Prostate gland (tissue), 2 donors: ENCODE measurements at places on chromosomes 2 and 18. TPM values are rescaled to one million over a fixed set of nuclear protein-coding genes. Genes with fewer than 3 reads are reported as not detected.

Gene GAREM1
- 14.9 TPM for total RNA-seq

- no peaks in the 10 kb centered on the region for H3K36me3 ChIP-seq
- H3K4me3 ChIP-seq: no peak overlapping the region
- no peak for DNase-seq
- no peak overlapping the region for H3K27ac ChIP-seq
Observed at GRCh38 chr2:148533685-148534084, 110.9 kb upstream of the EPC2 start.

- no peak overlapping the region for H3K4me3 ChIP-seq
- peaks cover 9% of the 10 kb centered on the region for H3K36me3 ChIP-seq
- DNase-seq: no peak
- H3K27ac ChIP-seq: no peak overlapping the region
- no peaks in the 10 kb centered on the region for H3K4me1 ChIP-seq
Observed at GRCh38 chr2:15615301-15615920, 23.7 kb downstream of the DDX1 start.

Gene MSH2
- total RNA-seq: 14.0 TPM

GRCh38 chr2:148994341-148994740, 44.2 kb upstream of the LYPD6B start:
- DNase-seq: peak; percentile 33
- no peak overlapping the region for H3K27ac ChIP-seq

Gene CAVIN2
- 27.1 TPM for total RNA-seq

DNA sequence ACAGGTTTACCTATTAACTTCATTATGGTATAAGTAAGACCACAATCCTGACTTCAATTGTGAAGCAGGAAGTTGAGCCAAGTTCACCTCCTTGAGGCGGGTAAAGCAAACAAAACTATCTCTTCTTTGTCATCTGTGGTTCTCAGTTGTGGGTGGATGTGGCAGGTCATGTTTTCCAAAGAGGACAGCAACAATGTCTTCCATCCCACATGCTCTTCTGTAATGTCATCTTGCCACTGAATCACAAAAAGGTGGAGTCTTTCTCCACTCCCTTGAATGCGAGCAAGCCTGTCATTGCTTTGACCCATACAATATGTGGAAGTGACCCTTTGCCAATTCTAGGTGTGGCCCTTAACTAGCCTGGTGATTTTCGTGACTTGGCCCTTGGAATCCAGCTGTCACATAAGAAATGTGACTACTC, 98.7 kb downstream of the GRB14 start:
- H3K36me3 ChIP-seq: no peaks in the 10 kb centered on the region
- H3K27ac ChIP-seq: no peak overlapping the region
- DNase-seq: no peak
- no peaks in the 10 kb centered on the region for H3K27me3 ChIP-seq

DNA sequence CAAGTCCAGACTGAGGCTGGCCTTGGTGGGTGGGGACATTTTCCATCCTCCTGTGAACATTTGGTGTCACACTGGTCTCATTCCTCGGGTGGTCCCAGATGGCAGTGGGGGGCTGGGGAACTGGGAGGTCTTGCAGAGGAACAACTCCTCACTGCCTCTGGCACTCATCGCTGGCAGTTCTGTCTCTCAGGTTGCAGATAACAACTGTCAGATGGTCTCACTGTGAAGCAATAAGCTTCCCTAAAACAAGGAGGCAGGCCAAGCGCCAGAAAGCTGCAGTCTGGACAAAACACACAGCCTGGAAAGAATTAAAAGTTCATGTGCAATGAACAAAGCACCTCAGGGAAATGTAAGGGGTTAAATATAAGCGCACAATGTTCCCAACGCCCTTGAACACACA, 78.1 kb downstream of the IRS1 start:
- H3K27ac ChIP-seq: no peak overlapping the region
- H3K36me3 ChIP-seq: no peaks in the 10 kb centered on the region
- no peak for DNase-seq
- H3K4me1 ChIP-seq: no peaks in the 10 kb centered on the region

DNA sequence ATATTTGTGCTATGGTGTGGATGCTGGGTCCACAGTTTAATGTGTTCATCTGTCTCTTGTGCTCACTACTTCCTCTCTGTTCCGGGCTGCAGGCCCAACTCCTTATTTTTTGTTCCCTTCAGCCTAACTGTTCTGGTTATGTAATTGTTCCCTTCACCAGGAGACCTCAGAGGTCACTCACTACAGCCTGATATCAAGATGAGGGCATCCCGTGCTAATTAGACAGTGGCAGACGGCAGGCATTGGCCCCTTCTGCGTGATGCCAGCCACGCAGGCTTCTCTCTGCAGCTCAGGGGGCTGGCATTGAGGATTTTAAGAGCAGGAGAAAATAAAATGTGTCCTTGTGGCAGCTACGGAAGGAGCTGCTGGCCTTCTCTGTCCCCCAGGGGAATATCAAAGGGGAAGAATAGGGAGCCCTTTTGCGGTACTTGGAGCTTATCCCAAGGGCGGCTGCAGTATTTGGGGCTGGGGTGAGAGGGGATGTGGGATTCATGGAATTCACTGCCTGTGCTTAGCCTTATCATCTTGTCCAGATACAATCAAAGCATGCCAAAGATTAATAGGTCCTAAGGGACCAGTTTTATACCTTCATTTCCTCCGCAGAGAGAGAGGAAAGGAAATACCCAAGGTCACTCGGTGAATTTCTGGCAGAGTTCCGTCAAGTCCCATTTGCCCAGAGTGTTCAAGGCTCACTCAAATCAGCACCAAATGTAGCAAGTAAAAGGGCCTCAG, 53.3 kb upstream of the TRIB2 start:
- H3K27ac ChIP-seq: no peak overlapping the region
- H3K4me3 ChIP-seq: no peak overlapping the region
- H3K27me3 ChIP-seq: no peaks in the 10 kb centered on the region
- no peaks in the 10 kb centered on the region for H3K4me1 ChIP-seq
- no peak for DNase-seq
- no peaks in the 10 kb centered on the region for H3K36me3 ChIP-seq

DNA sequence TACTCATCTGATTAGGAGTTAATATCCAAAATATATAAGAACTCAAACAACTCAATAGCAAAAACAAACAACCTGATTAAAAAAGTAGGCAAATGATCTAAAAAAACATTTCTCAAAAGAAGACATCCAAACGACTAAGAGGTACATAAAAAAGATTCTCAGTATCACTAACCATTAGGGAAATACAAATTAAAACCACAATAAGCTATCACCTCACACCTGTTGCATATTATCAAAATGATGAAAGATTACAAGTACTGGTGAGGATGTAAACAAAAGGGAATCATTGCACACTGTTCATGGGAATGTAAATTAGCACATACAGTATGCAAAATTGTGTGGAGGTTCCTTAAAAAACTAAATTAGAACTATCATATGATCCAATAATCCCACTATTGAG, 865.5 kb downstream of the TMEM182 start:
- H3K36me3 ChIP-seq: no peaks in the 10 kb centered on the region
- DNase-seq: no peak
- H3K4me1 ChIP-seq: no peaks in the 10 kb centered on the region
- H3K27me3 ChIP-seq: no peaks in the 10 kb centered on the region
- no peak overlapping the region for H3K4me3 ChIP-seq

DNA sequence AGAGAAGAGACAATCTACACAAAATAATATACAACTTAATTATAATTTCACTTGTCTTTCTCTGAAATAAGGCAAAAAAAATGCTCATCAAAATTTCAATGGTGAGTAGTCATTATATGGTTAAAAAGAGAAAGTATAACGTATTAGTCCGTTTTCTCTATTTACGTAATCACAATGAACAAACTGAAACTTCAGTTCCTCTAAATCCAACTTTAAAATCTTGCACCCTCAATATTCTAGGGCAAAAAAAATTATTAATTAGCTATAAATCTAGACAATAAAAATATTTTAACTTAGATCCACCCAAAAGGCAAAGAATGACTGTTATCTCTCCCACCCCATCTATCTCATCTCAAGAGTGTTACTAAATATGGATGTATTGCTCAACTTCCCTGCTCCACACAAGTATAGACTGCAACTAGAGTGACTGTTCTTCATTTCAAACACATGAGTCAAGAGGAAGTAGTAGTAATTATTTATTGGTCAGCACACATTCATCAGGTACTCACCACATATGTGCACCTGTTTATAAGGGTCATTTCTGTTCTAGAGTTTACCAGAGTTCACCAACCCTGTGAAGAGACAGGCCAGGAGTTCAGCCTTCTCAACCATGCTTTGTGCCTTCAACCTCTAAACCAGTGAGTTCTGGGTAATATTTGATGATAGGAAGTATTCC, 36.4 kb downstream of the STK39 start:
- DNase-seq: peak; percentile 25
- H3K4me3 ChIP-seq: no peak overlapping the region
- peak overlapping the region; percentile 59 for H3K27ac ChIP-seq
- no peaks in the 10 kb centered on the region for H3K36me3 ChIP-seq
- no peaks in the 10 kb centered on the region for H3K27me3 ChIP-seq

Gene IL1RL1
- 1.3 TPM for total RNA-seq

DNA sequence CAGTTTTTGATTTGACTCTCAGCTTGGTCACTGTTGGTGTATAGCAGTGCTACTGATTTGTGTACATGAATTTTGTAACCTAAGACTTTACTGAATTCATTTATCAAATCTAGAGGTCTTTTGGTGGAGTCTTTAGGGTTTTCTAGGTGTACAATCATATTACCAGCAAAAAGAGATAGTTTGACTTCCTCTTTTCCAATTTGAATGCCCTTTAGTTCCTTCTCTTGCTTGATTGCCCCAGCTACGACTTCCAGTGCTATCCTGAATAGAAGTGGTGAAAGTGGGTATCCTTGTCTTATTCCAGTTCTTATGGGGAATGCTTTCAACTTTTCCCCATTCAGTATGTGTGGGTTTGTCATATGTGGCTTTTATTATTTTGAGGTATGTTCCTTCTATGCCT, 312.9 kb upstream of the REV1 start:
- no peak overlapping the region for H3K27ac ChIP-seq
- DNase-seq: no peak
- H3K4me1 ChIP-seq: no peaks in the 10 kb centered on the region
- no peaks in the 10 kb centered on the region for H3K36me3 ChIP-seq
- H3K4me3 ChIP-seq: no peak overlapping the region
- no peaks in the 10 kb centered on the region for H3K27me3 ChIP-seq

Gene SIX2
- 5.1 TPM for total RNA-seq
